ENCODE measurements at places on chromosomes 2 and 18.
A peak's percentile ranks its signal among the peaks of the same experiment; 100 is the strongest.

GRCh38 chr2:95165030-95165370 lies 609 bp upstream of the ZNF2 start:
- ATAC-seq: peak; percentile 30

GRCh38 chr2:95761556-95761955 lies 169.8 kb downstream of the TRIM43 start:
- ATAC-seq: no peak

GRCh38 chr18:78995740-78996395 lies 16.2 kb downstream of the SALL3 start:
- peak; percentile 30 for ATAC-seq

- no peak for ATAC-seq
These were observed 417.7 kb upstream of the SALL3 start for GRCh38 chr18:78561757-78562510.

GRCh38 chr2:38973266-38973665 lies 83.6 kb downstream of the ARHGEF33 start:
- ATAC-seq: no peak

All from esophagus mucosa (tissue), 1 donor.